ENCODE measurements at places on chromosomes 7 and 10. TPM values are rescaled to one million over a fixed set of nuclear protein-coding genes. Genes with fewer than 3 reads are reported as not detected.

ELMO1 gene
- total RNA-seq, result 98.2 TPM

ANKRD61 gene
- not detected for total RNA-seq

CCDC7 gene
- 4.3 TPM for total RNA-seq

WDR11 gene
- 79.6 TPM for total RNA-seq

SPDYE9 gene
- not detected for total RNA-seq
